ENCODE measurements at places on chromosomes 1 and 21.

DNA sequence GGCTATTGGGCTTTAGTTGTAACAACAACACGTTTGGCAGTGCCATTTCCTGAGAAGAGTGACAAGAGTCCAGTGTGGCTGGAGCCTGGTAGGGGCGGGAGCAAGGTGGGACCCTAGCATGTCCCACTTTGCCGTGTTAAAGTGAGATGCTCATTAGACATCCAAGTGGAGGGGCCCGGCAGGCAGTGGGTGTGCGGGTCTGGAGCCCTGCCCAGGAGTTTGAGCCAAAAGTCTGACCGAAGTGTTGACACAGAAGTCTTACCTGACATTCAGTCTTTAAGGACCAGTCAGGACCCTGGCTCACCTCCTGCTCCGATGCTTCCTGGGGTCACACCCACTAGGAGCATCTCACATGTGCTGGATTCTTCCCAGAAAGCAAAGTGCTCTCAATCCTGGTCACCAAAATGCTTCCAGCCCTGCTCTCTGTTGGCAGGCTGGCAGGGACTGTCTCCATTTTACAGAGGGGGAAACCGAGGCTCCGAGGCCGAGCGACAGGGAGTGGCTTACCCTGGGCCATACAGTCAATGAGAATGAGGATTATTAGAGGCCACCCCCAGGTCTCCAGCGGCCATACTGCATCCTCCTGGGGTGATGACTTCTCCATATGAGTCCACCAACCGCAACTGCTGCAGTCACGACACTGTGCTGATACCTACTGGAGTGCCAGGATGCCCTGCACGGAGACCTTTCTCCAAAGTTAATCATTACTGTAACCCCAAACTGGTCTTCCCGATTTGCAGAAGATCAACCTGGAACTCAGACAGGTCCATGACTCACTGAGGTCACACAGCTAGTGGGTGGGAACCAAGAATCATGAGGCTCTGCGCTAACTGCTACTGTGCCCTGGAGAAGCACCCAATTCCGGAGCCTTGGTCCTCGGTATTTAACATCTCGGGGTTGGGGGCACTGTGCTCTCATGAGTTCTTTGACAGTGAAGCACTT lies 112.7 kb downstream of the PRDM2 start:
- DNase-seq, result no peak

- DNase-seq, result no peak
Measured at GRCh38 chr1:117753232-117753631, 147.4 kb downstream of the TENT5C start.

- DNase-seq, result no peak
Measured at GRCh38 chr1:154753426-154753825, 116.7 kb downstream of the KCNN3 start.

DNA sequence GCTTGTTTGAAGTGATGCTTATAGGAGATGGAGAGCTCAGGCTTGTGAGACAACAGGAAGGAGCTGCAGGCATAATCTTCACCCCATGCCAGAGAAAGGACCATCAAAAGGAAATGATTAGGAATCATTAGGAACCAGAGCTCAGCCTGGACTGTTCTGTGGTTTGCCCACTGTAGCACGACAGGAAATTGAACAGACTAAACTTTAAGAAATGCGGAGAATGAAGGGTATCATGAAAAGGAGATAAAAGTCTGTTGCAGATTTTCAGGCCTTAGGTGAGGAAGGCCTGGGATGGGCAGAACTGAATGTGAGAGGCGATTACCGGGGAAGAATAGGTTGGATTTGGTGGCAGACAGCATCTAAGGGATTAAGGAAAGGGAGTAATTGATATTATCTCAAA lies 292.0 kb upstream of the PLXNA2 start:
- DNase-seq, result no peak

- DNase-seq, result no peak
Measured at GRCh38 chr1:240312872-240313271, 221.2 kb downstream of the FMN2 start.

Data from CD4-positive, alpha-beta T cell treated with Interleukin-21 for 1 hour (primary cell).